ENCODE measurements at places on chromosomes 2 and 18.
A peak's percentile ranks its signal among the peaks of the same experiment; 100 is the strongest.

DNA sequence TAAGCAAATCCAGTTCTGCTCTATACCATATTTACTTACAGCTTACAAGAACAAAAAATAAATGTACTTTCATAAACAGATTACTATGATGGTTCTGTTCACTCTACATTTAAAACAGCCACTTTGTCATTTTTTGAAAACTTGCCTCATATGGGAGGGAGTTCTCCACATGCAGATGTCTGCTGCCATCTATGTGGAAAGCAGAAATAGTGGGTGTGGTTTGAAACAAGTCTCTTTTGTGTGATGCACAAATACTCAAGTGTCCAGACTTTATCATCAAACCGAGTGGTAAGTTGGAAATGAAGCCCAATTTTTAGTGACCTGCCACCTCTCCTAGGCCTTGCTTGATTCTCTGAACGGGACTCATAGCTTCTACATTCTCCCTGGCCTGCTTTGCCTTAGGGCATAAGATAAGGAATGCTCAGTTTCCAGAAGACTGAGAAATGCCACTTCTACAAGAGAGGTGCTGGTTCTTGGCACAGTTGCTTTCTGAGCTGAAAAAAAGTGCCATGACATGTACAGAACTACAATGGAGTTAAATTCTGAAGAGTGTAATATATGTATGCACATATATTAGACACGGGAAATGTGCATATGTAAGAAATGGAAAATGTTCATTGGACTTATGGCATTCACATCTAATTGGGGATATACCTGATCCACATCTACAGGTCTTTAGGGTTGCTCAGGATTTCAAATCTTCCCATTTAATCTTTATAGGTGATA lies 221.0 kb downstream of the SLC8A1 start:
- DNase-seq = no peak

DNA sequence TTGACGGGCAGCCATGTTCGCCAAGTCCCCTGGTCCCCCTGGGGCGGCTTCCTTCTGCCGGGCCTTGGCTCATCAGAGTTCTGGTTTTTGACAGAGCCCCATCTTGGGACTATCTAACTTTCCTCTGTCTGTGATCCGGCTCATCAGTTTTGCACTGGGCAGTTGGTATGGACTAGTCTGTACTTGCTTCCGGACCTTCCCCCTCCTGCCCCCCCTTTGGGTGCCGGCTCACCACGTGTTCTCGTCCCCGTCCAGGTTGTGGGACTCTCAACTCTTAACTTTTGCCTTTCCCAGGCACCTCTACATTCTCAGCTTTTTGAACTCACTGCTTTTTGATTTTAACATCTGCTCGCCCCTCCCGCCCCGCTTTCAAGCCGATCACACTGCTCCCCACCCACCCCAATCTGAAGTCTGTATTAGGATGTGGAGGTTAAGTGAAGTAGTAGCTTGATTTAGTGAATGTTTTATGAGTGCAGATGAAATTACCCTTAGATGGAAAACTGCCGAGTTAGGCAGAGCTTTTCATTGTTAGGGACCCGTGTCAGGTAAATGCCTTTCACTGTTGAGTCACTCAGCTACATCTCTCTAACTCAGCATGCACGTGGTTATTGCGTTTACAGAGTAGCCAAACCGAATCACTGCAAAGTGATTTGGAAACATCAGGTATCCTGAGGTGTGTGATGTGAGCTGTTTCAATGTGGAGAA lies 874 bp downstream of the WDR43 start:
- no peak for DNase-seq

DNA sequence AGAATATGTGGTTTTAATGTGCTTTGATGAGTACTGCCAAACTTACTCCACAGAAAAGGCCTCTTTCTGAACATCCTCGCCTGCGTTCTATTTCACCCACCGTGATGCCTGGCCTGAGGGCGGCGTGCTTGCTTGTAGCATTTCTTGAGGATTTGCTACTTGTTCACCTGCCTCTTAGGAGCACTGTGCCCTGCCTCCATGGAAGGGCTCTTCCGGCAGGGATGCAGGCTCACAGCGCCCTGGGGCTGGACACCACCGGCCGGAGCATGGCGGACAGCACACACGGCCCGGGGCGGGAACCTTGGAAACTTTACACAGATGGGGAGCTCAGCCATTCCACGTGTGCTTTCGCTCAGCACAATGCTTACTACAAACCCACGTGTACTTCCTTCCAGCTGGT lies 37.1 kb downstream of the ANO7 start:
- DNase-seq = no peak

GRCh38 chr2:191728750-191729624 lies 51.1 kb downstream of the NABP1 start:
- DNase-seq = no peak

DNA sequence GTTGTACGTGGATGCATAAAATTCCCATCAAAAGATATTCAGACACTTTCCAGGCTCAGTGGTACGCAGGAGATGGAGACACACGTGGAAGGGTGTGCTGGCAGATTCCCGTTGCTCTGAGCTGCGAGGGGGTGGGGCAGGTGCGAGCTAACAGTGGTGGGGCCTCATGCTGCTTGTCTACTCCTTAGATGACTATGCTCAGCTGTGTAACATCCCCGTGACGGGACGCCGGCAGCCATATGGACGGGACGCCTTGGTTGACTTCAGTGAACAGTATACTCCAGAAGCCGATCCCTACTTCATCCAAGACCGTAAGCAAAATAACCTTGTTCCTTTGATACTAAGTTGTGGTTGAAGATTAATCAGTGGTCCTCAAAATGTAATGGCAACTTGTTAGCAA lies 87.5 kb upstream of the RASGRP3 start:
- DNase-seq = no peak

- DNase-seq = no peak
Observed at GRCh38 chr2:159192371-159192918, 94.1 kb downstream of the WDSUB1 start.

DNA sequence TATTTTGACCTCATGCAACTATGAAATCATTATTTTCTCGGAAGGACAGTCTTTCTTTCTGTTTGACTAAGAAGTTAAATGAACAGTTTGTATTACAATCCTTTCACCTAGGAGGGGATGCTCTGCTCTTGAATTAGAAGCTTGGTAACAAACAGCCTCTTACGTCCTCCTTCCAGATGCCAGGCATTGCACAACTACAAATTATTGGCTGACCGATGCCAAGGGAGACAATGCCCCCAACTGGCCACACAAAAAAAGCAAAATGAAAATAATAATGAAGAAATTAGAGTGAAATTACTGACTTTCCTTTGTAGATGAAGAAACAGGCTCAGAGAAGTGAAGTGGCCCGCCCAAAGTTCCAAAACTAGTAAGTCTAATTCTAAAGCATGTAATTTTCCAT lies 177.9 kb downstream of the CYRIA start:
- DNase-seq = no peak

DNA sequence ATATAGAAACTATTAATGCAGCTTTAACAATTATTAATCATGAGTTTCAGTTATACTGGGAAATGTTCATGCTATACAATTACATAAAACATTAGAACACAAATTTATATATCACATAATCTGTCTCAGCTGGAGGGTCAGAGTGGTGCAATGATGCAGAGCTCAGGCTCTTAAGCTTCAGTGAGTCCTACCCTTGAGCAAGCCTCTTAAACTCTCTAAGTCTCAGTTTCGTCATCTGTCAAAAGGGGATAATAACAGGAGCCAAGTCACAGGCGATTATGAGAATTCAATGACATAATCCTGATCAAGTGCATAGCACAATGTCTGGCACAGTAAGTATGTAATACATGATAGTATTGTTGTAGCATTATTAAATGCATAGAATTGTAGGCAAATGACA lies 46.0 kb downstream of the LAMA1 start:
- no peak for DNase-seq

DNA sequence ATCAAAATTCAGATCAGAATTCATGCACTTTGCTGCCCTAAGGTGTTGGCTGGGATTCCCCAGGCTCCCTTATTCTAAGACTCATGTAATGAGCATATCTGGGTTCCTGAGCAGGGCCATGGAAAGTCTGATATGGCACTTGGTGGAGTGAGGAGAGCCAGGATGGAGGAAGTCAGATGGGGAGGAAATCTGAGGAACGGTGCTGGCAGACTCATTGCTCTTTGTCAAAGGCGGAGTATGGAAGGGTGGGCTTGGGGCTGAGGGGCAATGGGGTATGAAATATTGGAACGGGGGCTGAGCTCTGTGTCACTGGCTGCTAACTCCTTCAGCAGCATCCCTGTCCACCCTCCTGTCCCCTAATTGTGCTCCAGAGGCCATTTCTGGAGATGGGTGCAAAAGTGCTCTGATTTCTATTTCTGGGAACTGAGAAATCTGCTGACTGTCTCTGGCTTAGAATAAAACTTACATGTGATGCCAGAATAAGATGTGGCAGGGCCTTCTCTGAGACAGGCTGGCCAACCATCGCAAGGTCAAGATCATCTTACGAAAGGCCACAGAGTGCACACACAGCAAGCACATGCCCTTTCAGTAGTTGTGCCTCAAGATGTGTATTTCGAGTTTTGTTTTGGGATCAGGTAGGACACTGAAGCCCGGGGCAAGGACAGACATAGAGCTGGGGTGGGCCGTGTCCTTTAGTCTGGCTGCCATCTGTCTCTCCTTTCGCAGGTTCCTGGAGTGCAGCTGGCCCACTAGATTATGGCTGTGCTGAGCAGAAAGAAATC lies 480.0 kb upstream of the HS6ST1 start:
- no peak for DNase-seq

DNA sequence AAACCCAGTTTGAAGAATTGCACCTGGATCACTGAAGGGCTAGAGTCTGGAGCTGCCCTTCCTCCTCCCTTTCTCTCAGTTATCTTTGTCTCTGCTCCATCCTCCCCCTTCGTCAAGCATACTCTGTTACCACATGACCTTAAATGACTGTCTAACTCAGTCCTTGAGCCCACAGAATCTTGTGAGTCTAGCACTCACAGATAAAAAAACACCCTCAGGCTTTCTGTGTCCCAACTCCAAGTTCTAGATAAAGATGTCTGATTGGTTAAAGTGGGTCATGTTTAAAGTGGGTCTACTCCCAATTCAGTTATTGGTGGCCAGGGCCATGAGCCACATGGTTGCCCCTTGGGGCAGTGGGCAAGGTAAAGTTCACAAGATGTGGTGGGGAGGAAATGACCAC lies 53.5 kb upstream of the CYP1B1 start:
- DNase-seq = no peak

DNA sequence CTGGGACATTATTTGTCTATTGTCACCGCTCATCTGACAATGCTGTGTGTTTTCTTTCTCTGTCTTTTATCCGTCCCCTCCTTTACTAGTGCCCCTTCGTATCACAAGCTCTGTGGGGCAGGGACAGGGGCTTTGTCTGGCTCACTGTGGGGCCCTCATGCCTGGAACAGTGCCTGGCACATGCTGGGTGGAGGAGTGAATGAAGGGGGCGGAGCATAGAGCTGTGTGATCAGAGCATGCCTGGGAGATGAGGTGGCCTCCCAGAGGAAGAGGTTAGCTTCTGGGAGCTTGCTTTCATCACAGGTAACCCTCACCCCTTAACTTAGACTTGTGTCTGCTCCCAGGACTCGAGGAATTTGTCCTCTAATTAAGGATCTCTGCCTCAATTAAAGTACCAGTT lies 16.4 kb downstream of the MTCL1 start:
- no peak for DNase-seq

GRCh38 chr2:63820969-63821368 lies 20.7 kb upstream of the UGP2 start:
- no peak for DNase-seq

GRCh38 chr2:209761566-209761965 lies 10.1 kb upstream of the UNC80 start:
- DNase-seq = no peak

- no peak for DNase-seq
Observed at GRCh38 chr18:47929681-47930198, 719 bp downstream of the SMAD2 start.

DNA sequence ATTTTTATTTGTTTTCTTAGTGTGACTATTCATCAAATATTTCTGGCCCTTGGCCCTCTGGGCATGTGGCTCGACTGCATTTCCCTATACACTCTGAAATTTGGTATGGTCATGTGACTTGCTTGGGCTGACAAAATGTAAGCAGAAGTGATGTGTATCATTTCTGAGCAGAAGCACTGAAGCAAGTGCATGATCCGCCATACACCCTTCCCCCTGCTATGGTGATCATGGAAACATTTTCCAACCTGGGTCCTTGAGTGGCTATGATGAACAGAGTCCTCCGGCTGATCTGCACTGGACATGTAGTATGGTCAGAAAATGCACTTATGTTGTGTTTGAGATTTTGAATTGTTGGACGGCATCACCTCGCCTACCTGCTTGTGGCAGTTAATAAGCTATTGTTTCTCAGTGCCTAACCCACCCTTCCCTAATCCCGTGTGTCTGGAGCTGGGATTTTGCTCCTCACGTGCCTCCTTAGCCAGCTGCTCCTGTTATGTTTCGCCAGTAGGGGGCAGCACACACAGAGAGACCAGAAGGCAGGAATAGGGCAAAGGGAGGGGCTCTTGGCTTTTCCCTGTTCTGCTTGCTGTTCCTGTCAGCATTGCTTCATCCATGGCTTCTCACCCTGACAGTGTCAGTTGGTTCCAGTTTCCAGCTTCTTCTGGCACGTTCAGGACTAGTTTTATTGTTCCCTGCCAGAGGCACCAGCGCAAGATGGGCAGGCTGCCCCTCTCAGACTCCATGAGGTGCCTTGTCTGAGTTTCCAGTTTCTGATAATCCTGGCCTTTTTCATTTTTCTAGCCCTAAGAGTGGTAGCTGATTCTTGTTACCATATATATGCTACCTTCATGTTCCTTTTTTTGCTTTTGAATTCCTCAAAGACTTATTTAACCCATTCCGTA lies 207.4 kb downstream of the ARL6IP6 start:
- DNase-seq = peak; percentile 34

- DNase-seq = no peak
Observed at GRCh38 chr2:20595439-20596192, 55.3 kb downstream of the HS1BP3 start.

DNA sequence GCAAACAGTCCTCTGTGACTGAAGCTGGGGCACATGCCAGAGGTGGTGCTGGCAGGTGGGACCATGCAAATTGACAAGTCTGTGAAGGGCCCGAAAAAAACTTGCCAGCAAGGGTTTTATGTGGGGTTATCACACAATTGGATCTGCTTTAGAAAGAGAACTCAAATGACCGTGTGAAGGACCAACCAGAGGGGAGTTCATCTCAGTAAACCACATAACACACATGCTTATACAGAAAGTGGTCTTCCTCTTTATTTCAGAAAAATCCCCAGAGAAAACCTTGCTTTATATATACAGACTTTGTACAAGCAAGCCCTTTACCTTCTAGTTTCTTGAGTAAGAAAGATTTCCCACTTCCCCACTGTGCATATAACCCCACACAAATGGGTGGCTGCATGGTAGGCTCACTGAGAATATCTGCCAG lies 46.7 kb downstream of the KIDINS220 start:
- no peak for DNase-seq

DNA sequence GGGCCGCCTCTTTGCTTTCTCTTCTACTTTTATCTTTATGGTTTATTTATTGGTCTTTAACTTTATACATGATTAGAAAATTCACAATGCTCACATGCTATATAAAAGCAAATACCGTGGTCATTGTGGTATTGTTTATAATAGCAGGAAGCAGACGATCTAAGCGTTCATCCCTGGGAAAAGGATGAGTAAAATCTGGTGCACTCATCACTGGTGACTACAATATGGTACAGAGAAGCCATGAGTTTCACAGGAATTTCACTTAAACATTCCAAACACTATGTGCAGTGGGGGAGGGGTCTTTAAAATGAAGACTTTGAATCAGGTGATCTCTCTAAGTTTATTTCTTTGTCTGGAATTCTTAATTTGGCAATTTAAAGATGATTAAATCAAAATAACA lies 97.9 kb downstream of the SCN3A start:
- no peak for DNase-seq

- DNase-seq = peak; percentile 1
Observed at GRCh38 chr2:176536439-176537133, 267.3 kb downstream of the MTX2 start.

GRCh38 chr18:74546751-74547530 lies 12.6 kb downstream of the CNDP1 start:
- no peak for DNase-seq

Measured in NCI-H1092 (cell line).